ENCODE measurements at places on chromosomes 11 and 22.

DNA sequence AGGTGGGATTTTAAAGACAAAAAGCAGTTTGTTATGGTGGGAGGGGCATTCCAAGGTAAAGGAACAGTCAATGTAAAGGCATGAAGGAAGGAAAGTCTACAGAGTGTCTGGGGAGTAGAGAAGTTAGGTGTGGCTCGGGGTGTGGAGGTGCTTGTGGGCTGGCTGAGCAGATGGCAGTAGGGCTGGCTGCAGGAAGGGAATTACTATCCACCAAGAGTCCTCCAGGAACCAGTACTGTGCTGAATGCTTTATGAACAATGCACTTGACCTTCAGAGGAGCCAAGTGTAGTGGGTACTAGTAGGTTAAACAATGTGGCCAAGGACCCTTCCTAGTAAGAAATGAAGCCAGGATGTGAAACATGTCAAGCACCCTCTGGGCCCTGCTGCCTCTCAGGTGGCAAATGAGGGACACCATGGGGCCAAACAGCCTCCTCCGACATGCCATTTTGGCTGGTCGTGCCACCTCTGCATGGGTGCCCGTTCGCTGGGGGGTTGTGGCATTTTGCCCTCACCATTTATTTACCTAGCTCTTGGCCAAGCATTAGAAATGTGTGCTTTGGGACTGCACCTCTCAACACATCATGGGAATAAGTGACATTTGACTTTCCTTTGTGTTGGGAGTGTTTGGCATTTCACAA lies 123.6 kb upstream of the TENM4 start:
- no peak for DNase-seq

- peak; percentile 7 for DNase-seq
Observed at GRCh38 chr11:79100093-79100910, 340.5 kb downstream of the TENM4 start.

- no peak for DNase-seq
Observed at GRCh38 chr11:4178813-4179662, 84.4 kb downstream of the RRM1 start.

GRCh38 chr22:40233886-40234285 lies 56.2 kb downstream of the TNRC6B start:
- DNase-seq = no peak

GRCh38 chr11:93579187-93579751 lies 36.1 kb upstream of the SMCO4 start:
- no peak for DNase-seq

GRCh38 chr11:61453695-61454094 lies 23.8 kb downstream of the SDHAF2 start:
- no peak for DNase-seq

GRCh38 chr22:43891360-43892182 lies at the start of gene PNPLA5:
Gene PNPLA5 (minus strand): TSS chr22:43892013. CDS start chr22:43891880, 133 bp downstream.
- no peak for DNase-seq

GRCh38 chr22:29154364-29155048 lies 51.2 kb upstream of the EMID1 start:
- peak; percentile 50 for DNase-seq

GRCh38 chr11:102626676-102627075 lies 1.5 kb upstream of the MMP20 start:
- DNase-seq = no peak

- no peak for DNase-seq
Observed at GRCh38 chr11:66539870-66540213, 6.0 kb downstream of the ZDHHC24 start.

- DNase-seq = no peak
Observed at GRCh38 chr11:119920666-119921387, 191.8 kb upstream of the NECTIN1 start.

DNA sequence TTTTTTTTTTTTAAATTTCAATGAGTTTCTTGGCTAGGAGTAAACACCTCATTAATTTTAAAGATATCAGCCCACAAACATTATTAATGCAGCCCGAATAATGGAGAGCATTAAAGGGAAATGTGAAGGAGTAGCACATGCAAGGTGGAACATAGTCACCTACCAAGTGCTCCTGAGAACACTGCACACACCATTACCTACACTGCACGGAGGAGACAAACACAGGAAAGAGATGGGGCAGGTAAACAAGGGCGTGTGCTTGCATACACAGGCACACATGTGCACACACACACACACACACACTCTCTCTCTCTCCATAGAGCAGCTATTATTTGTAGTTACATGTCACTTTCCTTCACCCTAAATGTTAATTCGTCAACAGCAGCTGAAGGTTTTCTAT lies 30.2 kb downstream of the HTR3B start:
- no peak for DNase-seq

- DNase-seq = no peak
Observed at GRCh38 chr11:117931331-117931950, 2.2 kb upstream of the TMPRSS13 start.

- no peak for DNase-seq
Observed at GRCh38 chr11:2728663-2729332, 29.0 kb upstream of the KCNQ1OT1 start.

DNA sequence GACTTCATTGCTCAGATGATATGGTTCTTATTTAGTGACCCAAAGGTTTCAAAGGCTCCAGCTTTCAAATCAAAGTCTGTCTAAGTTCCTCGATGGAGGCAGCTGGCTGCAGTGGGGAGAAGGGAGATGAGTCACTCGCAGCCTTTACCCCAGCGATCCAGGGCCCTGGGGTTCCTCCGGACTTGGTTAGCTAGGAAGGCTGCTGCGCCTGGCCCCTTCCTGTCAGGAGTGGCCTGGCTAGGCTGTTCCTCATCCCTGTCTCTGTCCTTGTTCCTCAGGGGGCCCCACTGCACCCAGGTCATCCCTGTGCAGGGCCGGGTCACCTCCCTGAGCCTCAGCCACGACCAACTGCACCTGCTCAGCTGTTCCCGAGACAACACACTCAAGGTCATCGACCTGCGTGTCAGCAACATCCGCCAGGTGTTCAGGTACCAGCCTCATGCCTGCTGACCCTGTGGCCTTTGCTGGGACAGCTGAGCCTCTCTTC lies 13.9 kb downstream of the ATG16L2 start:
- no peak for DNase-seq

DNA sequence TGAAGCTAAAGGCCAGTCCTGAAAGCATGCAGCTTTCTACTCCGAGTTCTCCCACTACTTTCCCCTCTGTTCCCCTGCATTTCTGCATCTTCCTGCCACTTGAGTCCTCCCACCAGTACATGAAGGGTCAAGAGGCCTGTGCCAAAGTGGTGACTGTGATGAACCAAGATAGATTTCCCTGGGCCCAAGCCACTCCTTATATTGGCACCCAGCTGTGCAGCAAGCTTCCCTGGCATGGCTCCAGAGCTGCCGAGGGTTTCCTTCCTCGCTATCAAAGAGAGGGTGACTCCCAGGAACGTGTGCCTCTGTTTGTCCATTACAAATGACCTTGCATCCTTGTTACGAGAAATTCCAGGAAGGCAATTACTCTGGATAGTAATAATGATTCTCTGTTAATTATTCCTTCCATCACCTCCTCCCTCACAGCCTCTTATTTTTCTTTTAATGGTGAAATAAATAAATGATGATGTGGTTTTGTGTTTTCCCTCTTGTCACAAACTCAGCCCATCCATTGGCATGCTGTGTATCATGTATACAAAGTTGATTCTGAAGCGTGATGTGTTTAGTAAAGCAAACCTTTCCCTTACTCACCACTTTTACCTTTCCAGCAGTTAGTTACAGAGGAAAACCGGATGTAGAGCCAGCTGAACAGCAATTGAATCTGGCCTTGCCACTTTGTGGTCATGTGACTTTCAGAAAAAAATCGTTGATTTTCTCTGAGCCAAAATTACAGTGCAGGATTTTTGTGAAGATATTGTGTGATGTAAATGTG lies 8.3 kb downstream of the SRSF8 start:
- no peak for DNase-seq

DNA sequence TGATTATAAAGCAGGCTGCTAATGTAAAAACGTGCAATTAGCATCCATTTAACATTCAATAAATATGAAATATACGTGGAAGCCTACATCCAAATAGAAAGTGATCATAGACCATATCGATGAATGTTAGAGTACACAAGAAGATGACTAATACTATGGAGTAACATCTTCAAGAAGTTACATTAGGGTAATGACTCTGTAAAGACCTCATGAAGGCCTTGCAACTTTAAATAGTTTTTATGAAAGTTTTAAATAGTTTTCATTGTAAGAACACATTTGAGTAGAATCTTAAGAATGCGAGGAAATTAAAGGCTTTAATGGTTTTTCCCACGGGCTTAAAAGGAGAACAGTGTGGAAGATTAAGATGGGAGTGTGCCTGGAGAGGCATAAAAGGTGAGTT lies 1.4 kb downstream of the TRIM34 start:
- DNase-seq = peak; percentile 10

DNA sequence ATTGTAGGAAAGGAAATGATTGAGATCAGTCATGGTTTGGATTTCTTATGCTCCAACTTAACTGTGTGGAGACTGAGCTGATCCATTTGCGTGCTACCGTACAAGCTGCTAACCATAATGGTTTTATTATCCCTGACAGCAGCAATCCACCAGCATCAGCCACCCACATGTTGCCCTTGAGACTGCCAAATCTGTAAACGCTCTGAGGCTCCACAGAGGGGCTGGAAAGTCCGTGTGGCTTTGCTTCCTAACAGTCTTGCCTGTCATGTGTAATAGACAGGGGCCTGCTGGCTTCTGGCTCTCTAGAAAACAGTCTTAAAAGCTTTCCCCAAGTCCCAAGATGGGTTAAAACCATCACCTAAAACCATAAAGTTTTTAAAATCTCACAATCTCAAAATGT lies 30.1 kb downstream of the ATG16L2 start:
- no peak for DNase-seq

DNA sequence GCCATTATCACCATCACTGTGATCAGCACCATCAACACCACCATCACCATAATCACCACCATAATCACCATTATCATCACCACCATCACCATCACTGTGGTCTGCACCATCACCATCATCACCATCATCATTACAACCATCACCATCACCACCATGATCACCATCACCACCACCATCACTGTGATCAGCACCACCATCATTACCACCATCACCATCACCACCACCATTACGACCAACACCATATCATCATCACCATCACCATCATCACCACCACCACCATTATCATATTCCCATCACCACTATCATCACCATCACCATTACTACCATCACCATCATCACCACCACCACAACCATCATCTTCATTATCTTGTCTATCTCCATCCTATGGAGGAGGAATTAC lies 125.2 kb downstream of the PHF21B start:
- no peak for DNase-seq

DNA sequence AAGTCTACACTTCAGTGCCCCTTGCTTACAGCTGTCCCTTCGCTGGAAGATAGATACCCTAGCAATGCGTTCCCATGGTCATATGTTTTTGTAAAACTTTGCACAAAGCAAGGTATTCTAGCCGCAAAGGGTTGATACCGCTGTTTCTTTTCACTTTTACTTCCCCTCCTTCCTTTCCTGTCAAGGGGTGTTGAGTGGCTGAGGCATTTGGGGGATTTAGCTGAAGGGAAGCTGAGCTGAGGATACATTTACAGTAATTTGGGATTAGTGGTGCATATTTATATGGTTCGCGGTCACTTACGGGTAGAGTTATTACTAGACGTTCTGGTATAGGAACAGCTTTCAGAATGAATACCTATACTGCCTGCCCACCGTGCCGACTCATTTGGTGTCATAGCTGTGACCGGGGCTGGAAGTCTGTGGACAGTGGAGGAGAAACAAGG lies 86.9 kb upstream of the WNT11 start:
- DNase-seq = no peak

DNA sequence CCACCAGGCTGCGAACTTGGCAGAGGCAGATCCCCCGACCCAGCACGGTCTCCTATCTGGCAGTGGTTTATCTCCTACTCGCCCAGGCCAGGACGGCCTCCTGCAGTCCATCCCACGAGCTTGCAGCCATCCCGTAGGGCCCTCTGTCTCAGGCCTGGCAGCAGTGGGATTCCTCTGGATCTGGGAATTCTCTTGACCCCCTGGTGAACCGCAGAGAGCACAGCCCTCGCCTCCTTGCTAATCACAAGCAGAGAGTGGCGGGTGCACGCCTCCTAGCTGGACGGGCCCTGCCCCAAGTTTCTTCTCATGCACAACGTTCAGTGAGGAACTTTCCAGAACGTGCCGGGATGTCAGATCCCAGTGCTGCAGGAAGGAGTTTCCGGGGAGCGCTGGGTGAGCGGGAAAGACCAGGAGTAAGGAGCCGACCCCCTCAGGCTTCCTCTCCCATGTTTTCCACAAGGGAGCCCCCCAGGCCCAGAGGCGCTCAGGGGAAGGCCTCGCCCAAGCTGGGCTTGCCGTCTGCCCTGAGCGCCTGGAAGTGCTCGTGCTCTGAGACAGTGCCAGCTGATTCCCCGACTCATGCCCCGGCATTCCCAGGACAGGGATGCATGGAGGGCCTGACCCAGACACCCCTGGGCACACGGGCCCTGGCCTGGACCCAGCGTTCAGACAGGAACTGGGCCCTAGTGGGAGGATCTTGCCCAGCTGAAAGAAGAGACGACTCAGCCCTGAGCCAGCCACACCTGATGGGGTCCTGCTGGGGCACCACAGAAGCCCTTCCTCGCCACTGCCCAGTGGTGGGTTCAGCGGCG lies 24.6 kb downstream of the IGF2 start:
- DNase-seq = no peak

DNA sequence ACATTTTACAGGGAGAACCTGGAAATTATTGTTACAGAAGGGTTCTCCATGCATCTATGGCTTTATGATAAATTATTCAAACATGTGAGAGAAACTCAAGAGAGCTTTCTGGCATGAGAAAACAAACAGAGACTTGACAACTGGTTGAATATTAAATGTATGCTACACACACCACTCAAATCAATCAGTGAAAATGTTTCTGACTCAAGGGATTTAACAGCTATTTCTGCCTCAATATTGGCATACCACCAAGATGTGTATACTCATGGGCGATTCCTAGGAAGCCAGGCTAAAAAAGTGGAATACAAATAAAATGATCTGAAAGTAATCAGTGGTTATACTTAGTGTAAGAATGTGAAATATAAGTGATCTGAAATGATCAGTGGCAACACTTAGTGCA lies 15.8 kb upstream of the OR51T1 start:
- DNase-seq = no peak

DNA sequence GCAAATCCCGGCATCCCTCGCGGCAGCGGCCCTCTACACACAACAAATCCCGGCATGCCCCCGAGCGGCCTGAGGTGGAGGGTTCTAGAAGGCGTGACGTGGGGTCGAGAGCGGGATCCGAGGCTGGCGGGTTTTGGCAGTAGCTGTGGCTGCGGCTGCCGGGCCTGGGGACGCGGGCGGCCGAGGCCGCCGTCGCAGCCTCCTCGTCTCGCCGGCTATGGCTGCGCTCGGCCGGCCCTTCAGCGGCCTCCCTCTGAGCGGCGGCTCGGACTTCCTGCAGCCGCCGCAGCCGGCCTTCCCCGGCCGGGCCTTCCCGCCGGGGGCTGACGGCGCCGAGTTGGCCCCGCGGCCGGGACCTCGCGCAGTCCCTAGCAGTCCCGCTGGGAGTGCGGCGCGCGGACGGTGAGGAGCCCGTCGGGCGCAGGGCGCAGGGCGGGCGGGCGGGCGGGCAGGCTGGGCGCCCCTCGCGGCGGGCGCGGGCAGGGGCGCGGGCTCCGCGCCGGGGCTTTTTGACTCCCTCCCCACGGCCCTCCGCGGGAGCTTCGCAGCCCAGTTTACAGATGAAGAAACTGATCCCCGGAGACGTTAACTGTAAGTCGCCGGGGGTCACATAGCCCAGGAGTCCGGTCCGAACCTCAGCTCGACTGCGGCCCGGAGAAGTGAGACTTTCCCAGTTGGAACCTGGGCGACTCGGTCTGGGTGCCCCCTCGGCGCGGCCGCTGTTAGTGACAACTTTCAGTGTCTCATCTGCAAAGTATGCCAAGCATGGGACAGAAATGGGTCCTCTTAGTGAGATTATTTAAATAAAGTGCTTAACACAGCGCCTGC lies at the start of gene CCDC117:
Gene CCDC117 (plus strand): TSS at position 63 of the 828 bp plus-strand sequence. CDS start 155 bp downstream, at position 218.
- peak; percentile 89 for DNase-seq

GRCh38 chr11:1598816-1599215 lies 722 bp upstream of the KRTAP5-2 start:
- no peak for DNase-seq

All from CD14-positive monocyte (primary cell).